Activated CD4-positive, alpha-beta T cell treated with anti-CD3 and anti-CD28 coated beads, Interleukin-2, amount 10 ng/mL, durations not matched to agents 7 days and 5 days (primary cell): ENCODE measurements at places on chromosomes 11 and 22. TPM values are rescaled to one million over a fixed set of nuclear protein-coding genes. Genes with fewer than 3 reads are reported as not detected.

The NAALAD2 gene
- not detected for total RNA-seq

The TRIM34 gene
- 12.7 TPM for total RNA-seq

DNA sequence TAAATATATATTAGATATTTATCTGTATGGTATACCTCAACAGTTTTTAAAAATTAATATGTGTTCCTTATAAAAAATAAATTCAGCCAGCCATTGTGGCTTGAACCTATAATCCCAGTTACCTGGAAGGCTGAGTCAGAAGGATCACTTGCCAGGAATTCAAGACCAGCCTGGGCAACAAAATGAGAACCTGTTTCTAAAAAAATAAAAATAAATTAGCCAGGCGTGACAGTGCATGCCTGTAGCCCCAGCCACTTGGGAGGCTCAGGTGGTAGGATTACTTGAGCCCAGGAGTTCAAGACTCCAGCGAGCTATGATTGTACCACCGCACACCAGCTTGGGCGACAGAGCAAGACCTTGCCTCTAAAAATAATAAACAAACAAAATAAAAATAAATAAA lies 54.9 kb downstream of the PHF21A start:
- H3K4me1 ChIP-seq: peaks cover 2% of the 10 kb centered on the region
- no peaks in the 10 kb centered on the region for H3K27me3 ChIP-seq
- no peak for DNase-seq
- H3K27ac ChIP-seq: no peak overlapping the region
- H3K4me3 ChIP-seq: no peak overlapping the region

DNA sequence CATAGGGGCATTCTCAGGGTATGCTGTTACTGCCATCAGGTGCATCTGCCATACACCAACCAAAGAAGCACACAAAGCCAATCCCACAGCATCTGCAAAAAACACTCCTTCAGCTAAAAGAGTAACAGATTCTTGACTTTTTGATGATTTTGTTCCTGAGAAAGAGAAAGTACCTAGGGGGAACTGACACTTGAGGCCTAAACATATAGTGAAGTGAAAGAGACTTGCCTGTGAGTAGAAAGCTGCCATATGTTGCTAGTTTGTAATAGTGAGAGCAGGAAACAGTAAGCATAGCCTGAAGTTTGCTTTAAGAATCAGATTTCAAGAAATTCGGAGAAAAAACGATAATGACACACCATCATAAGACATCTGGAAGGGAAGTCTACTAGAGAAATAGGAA lies 97.9 kb upstream of the CTSC start:
- DNase-seq: no peak
- peak overlapping the region; percentile 4 for H3K27ac ChIP-seq
- H3K27me3 ChIP-seq: peaks cover 1% of the 10 kb centered on the region
- peaks cover 12% of the 10 kb centered on the region for H3K36me3 ChIP-seq

- no peaks in the 10 kb centered on the region for H3K27me3 ChIP-seq
- no peaks in the 10 kb centered on the region for H3K36me3 ChIP-seq
- no peaks in the 10 kb centered on the region for H3K4me1 ChIP-seq
- H3K27ac ChIP-seq: no peak overlapping the region
- DNase-seq: no peak
- H3K4me3 ChIP-seq: no peak overlapping the region
Measured at GRCh38 chr11:96624126-96624525, 234.3 kb downstream of the JRKL start.

DNA sequence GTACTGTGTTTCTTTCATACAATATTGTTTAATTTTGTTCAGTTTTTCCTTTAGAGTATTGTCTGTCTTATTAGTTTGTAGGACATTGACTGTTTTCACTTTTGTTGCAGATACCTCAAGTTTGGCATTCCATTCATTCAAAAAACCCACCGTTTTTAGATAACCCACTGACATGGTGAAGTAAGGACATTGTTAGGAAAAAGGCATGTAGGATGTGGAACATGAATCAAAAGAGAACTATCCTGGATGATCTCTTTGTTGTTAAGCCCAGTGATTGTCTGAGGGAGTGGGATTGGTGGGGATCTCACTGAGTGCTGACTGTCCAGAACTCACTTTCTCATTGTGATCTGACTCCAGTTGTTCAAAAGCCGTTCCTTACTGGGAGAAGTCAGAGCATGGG lies 119.3 kb downstream of the TEAD1 start:
- no peak for DNase-seq
- H3K27me3 ChIP-seq: peaks cover 27% of the 10 kb centered on the region

DNA sequence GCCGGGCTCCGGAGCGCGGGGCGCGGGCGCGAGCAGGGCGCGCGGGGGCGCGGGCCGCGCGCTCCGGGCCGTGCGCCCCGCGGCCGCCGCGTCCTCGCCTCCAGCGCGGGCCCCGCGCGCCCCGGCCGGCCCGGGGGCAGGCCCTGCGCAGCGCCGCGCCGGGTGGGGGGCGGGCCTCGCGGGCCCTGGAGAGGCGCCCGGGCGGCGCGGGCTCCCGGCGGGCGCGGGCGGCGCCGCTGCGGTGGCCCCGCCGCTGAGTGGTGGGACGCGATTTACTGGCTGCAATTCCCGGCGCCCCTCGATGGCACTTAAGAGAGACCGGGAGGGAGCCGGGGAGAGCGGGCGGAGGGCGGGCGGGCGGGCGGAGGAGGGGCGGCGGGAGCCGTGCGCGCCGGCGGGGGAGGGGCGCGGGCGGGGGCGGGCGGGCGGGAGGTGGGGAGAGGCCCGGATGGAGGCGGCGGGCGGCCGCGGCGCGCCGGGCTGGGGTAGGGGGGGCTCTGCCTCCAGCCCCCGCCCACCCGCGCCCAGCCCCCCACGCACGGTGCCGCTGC lies 73.2 kb upstream of the TCF20 start:
- H3K36me3 ChIP-seq: no peaks in the 10 kb centered on the region
- H3K27me3 ChIP-seq: peaks cover 12% of the 10 kb centered on the region
- peaks cover 3% of the 10 kb centered on the region for H3K4me1 ChIP-seq
- H3K27ac ChIP-seq: no peak overlapping the region
- DNase-seq: no peak
- no peak overlapping the region for H3K4me3 ChIP-seq

GRCh38 chr22:20531154-20531403 lies 23.7 kb downstream of the MED15 start:
- H3K4me1 ChIP-seq: peaks cover 56% of the 10 kb centered on the region
- H3K36me3 ChIP-seq: peaks cover 45% of the 10 kb centered on the region
- DNase-seq: no peak
- no peak overlapping the region for H3K4me3 ChIP-seq
- peak overlapping the region; percentile 80 for H3K27ac ChIP-seq

GRCh38 chr22:47587361-47587760 lies 824.9 kb downstream of the TBC1D22A start:
- H3K36me3 ChIP-seq: no peaks in the 10 kb centered on the region
- no peaks in the 10 kb centered on the region for H3K4me1 ChIP-seq
- DNase-seq: no peak
- H3K27me3 ChIP-seq: no peaks in the 10 kb centered on the region
- H3K4me3 ChIP-seq: no peak overlapping the region
- H3K27ac ChIP-seq: no peak overlapping the region

GRCh38 chr11:10868352-10868751 lies 10.5 kb upstream of the ZBED5 start:
- peaks cover 14% of the 10 kb centered on the region for H3K4me1 ChIP-seq
- peaks cover 19% of the 10 kb centered on the region for H3K36me3 ChIP-seq
- DNase-seq: no peak
- H3K4me3 ChIP-seq: no peak overlapping the region
- H3K27ac ChIP-seq: no peak overlapping the region
